CD14-positive monocyte (primary cell): ENCODE measurements at places on chromosomes 2 and 18.

DNA sequence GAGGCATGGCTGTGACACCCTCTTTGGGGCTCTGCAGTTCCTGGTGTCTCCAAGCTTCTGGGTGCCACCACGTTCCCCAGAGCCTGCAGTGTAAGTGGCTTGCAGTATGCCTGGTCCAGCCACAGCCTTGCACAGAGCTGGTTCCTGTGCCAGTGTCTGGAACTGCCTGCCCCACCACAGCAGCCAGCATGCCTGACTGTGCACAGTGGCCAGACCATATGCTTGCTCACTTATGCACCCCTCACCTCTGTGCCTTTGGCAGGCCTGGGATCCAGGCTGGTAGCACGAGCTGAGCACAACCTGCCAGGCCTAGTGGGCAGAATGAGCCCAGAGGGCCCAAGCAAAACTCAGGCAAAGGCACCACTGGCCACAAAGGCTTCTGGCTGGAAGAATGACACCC lies 154.1 kb downstream of the DPP4 start:
- no peak overlapping the region for H3K4me3 ChIP-seq
- DNase-seq, result no peak
- H3K27ac ChIP-seq, result no peak overlapping the region
- no peaks in the 10 kb centered on the region for H3K27me3 ChIP-seq
- H3K4me1 ChIP-seq, result no peaks in the 10 kb centered on the region

GRCh38 chr2:178109813-178110212 lies 2.4 kb upstream of the RBM45 start:
- H3K27ac ChIP-seq, result no peak overlapping the region
- no peaks in the 10 kb centered on the region for H3K36me3 ChIP-seq
- H3K4me1 ChIP-seq, result peaks cover 19% of the 10 kb centered on the region
- no peak overlapping the region for H3K4me3 ChIP-seq
- H3K27me3 ChIP-seq, result no peaks in the 10 kb centered on the region

- no peak overlapping the region for H3K4me3 ChIP-seq
- H3K27me3 ChIP-seq, result no peaks in the 10 kb centered on the region
- H3K4me1 ChIP-seq, result peaks cover 69% of the 10 kb centered on the region
- H3K27ac ChIP-seq, result peak overlapping the region; percentile 92
- no peak for DNase-seq
Observed at GRCh38 chr18:13583576-13584550, 142.5 kb downstream of the FAM210A start.

DNA sequence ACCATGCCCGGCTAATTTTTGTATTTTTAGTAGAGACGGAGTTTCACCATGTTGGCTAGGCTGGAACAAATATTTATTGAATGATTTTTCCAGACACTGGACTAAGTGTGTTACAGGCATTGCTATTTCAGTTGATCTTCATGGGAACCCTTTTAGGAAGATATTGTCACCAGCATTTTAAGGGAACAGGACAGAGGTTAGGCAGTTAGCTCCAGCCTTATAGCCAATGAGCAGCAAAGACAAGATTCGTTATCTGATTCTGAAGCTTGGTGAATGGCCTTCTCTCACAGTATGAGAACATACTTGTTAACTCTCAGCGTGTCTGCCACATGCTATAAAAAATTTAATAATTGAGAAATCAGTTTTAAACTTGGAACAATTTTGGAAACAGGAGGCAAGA lies 73.4 kb downstream of the SOCS6 start:
- H3K36me3 ChIP-seq, result no peaks in the 10 kb centered on the region
- no peaks in the 10 kb centered on the region for H3K4me1 ChIP-seq
- no peaks in the 10 kb centered on the region for H3K27me3 ChIP-seq
- H3K4me3 ChIP-seq, result no peak overlapping the region
- no peak for DNase-seq
- no peak overlapping the region for H3K27ac ChIP-seq
